Esophagus squamous epithelium (tissue), 5 donors: ENCODE measurements at places on chromosomes 1 and 21. TPM values are rescaled to one million over a fixed set of nuclear protein-coding genes. Genes with fewer than 3 reads are reported as not detected.

GRCh38 chr1:119702384-119702783 is 9.3 kb upstream of the PHGDH start:
- DNase-seq, result no peak

GRCh38 chr1:10597492-10598388 is 123.0 kb downstream of the PEX14 start:
- DNase-seq, result no peak

DNA sequence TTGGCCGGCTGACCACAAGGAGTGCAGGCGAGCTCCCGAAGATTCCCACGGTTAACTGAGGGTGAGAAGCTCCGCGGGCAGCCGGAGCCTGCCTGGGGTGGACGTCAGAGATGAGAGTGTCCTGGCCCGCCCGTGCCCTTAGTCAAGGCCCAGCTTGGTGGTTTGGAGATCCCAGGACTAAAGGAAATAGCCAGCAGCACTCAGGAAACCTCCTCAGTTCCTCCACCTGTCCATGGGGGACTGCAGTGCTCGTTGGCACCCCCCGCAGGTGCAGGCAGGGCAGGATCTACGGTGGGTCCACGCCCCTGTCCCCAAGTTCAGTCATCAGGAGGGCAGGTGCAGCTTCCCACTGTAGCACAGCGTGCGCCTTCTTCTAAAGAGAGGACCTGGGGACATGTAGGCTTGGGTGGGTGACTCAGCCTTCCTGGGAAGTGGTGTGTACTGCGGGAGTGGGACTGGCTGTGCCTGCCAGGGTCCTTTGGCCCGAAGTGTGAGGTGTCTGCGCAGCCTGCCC is 32.5 kb downstream of the SLX9 start:
- DNase-seq, result no peak

DNA sequence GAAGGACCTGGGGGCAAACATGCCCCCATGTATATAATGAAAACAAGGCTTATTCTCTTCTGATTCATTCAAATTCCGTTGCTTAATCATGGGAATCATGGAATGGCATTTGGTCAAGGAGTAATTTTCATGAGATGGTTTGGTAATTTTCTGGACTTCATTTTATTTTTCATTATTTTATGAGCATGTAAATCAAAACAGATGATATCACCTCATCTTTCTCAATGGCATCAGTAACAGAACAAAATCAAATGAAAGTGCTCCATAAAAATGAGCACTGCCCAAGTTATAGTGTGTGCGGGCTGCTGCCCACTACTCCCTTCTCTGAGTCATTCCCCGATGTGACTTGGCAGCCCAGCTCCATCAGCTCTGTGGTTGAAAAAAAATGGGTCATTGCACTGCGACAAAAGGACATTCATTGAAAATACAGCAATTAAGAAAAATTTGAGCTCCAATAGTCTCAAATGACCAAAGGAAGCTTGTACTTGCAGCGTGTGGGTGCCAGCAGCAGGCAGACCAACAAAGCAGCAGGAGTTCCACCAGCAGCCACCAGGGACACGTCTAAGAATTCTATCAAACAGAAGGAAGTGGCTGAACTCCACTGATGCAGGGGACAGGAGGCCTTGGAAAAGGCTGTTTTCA is 84.3 kb upstream of the VAV3 start:
- DNase-seq, result no peak

- no peak for DNase-seq
These were observed 11.6 kb upstream of the NPHP4 start for GRCh38 chr1:6003568-6004411.

- no peak for DNase-seq
These were observed 49.2 kb downstream of the C8A start for GRCh38 chr1:56903778-56904177.

DNA sequence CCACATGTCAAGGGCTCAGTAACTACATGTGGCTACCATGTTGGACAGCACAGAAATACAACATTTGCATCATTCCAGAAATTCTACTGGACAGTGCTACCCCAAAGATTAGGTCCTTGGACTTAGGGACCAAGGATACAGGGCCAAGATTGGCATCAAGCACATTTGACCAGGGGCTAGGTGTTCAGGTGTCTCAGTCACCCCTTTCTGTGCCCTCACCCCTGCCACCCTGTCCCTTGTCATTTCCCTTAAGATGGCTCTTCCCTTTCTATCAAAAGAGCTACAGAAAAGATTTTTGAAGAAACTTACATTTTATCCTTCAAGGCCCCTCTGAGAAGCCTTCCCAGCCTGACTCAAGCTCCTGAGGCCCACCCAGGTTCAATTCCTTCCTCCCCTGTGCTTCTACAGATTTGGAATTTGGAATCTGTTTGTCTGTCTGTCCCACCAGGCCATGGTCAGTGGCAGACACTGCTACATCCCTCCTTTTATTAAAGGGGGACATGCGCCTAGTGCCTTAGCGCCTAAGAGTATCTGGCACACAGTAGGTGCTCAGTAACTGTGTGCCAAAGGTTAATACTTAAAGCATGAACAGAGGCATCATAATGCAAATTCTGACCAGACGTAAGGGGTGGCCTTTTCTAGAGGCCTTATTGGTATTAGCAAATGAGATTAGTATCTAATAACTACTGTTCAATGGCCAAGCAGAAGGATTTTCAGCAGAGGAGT is 21.4 kb downstream of the CSF1 start:
- no peak for DNase-seq

DNA sequence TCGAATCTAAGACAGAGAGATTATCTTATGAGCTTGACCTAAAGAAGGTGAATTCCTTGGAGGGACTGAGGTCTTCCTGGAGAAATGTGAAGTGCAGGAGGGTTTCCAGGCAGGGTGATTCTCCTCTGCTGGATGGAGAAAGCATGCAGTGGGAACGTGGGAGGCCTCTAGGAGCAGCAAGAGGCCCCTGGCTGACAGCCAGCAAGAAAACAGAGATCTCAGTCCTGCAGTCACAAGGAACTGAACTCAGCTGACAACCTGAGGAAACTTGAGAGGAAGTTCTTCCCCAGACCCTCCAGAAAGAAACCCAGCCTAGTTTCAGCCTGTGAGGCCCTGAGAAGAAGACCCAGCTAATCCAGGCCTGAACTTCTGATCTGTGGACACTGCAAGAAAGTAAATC is 345.9 kb downstream of the FAM72C start:
- no peak for DNase-seq

GRCh38 chr1:209421186-209421585 is 162.3 kb upstream of the CAMK1G start:
- no peak for DNase-seq

- no peak for DNase-seq
These were observed 5.5 kb upstream of the RGS21 start for GRCh38 chr1:192311281-192311680.

DNA sequence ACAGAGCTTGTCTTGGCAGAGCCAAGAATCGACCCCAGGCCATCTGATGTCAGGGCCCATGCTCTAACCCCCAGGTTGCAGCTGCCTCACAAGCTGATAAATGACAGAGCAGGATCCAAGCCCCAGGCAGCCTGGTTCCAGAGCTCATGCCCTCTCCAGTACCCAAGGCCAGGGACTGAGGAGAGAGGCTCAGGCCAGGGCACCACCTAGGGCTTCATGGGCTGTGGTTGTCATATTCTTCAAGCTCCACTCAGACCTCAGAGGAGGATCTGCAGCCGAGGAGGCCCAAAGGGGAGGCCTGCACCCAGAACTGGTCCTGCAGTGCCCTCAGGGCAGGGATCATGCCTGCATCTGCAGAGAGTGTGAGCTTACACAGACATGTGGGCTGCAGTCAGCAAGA is 301.1 kb downstream of the MATN1 start:
- no peak for DNase-seq

- DNase-seq, result no peak
These were observed 131.0 kb downstream of the TGFBR3 start for GRCh38 chr1:91754816-91755580.

DNA sequence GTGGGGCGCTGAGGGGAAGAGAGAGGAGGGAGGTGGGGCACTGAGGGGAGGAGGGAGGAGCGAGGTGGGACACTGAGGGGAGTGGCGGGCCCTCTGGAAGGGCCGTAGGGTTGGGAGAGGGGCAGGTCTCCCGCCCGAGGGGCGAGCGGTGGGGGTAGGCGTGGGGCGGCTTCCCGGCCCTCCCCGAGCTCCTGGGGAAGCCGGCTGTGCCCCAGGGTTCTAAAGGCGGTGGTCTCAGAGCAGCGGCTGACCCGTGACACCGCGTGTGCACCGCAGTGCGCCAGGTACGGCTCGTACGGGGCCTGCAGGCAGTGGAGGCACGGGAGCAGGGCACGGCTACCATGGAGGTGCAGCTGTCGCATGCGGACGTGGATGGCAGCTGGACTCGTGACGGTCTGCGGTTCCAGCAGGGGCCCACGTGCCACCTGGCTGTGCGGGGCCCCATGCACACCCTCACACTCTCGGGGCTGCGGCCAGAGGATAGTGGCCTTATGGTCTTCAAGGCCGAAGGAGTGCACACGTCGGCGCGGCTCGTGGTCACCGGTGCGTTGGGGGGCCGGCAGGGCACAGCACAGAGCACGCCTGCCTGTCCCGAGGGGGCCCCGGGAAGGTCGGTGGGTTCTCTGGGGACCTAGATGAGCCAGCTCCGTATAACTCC is 68.5 kb downstream of the OBSCN start:
- no peak for DNase-seq

GRCh38 chr1:220272047-220272840 is at the start of gene RAB3GAP2:
Gene RAB3GAP2 (minus strand): TSS chr1:220272453. CDS start chr1:220272337, 116 bp downstream.
- DNase-seq, result peak; percentile 81

- no peak for DNase-seq
These were observed 41.9 kb downstream of the JUN start for GRCh38 chr1:58741678-58742553.

DNA sequence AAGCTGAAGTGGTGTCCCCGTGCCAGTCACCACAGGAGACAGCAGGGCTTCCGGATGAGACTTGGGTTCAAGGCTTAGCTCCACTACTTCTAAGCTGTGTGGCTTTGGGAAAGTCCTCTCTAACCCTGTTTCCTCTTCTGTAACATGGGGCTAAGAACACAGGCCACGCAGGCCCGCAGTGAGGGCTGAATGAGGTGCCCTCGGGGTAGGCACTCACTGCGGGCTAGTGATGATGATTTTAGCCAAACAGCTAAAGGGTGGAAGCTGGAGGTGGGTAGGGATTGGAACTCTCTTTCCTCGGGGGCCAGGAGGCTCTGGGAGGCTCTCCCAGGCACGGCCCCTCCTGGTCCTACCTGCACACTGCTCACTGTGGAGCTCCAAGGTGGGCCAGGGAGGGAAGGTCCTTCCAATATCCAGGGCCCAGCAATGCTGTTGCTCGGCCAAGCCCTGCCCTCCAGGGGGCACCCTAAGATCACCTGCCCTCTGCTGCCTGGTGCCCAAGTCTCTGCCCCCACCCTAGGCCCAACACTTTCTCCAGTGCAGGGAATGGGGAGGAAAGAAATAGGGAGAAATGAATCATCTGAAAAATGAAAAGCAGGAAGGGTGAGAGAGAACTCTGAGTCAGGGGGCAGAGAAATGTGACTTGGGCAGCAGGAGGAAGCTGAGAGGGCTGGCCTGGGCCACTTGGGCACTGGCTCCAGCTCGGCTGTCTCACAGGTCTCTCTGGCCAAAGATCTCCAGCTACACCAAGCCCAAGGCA is 19.2 kb upstream of the EVA1B start:
- DNase-seq, result no peak

- no peak for DNase-seq
These were observed 89.0 kb downstream of the LIPI start for GRCh38 chr21:14121719-14122118.

GRCh38 chr1:243269461-243269801 is 13.6 kb downstream of the SDCCAG8 start:
- no peak for DNase-seq

DNA sequence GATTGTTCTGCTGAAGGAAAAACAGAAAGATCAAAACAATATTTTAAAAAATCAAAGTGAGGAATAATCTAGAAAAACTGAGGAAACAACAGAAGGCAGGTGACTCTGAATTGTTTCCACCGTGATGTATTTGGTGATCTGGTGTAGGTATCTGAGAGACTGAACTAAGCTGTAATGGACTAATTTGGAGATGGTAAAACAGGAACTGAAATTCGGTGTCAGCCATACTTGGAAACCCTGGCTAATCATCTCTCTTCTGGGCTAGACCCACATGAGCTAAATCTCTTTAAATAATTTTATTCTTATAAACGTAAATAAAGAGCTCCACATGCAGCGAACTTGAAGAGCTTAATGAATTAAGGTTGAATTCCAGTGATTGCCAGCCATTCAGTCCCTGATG is 1226.1 kb downstream of the NCAM2 start:
- no peak for DNase-seq

The GRHL3 gene
- total RNA-seq, result 99.6 TPM

The LRRC8C gene
- total RNA-seq, result 4.2 TPM

The CNR2 gene
- not detected for total RNA-seq

The ZMYND12 gene
- not detected for total RNA-seq

The PRDM2 gene
- total RNA-seq, result 21.6 TPM

The CD1D gene
- not detected for total RNA-seq

The SERPINC1 gene
- not detected for total RNA-seq

The ZNF670 gene
- 1.00 TPM for total RNA-seq
